ENCODE measurements at places on chromosomes 7 and 10. TPM values are rescaled to one million over a fixed set of nuclear protein-coding genes. Genes with fewer than 3 reads are reported as not detected.

- no peak for DNase-seq
Measured at GRCh38 chr7:158186864-158187693, 400.5 kb downstream of the PTPRN2 start.

DNA sequence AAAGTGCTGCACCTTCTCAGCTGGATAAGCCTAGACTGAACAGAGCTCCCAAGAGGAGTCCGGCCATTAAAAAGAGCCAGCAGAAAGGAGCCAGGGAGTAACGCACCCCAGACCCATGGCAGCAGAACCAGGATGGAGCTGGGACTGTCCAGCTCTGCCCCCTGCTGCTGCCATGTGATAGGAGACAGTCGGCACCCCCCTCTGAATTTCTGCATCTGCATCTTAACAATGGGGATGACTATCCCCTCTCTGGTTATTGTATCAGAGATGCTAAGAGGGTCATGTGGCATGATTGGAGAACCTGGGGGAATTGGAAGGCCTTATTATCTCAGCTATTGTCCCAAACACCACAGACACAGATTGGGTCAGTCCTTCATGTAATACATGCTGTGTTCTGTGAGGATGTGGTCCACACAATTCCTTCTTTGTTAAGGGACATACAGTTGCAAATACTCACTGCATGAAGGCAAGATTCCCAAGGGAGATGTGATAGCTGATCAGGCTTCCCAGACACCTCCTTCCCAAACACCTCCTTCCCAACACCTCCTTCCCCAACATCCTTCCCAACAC is 29.3 kb downstream of the PLEKHS1 start:
- DNase-seq: no peak

GRCh38 chr7:150737265-150738055 is at the start of gene GIMAP5:
Gene GIMAP5, plus strand, starts transcription at chr7:150737418. Its CDS starts 3,467 bp downstream, at chr7:150740885.
- DNase-seq: no peak

- no peak for DNase-seq
Measured at GRCh38 chr10:31720546-31720945, 208.1 kb downstream of the ARHGAP12 start.

DNA sequence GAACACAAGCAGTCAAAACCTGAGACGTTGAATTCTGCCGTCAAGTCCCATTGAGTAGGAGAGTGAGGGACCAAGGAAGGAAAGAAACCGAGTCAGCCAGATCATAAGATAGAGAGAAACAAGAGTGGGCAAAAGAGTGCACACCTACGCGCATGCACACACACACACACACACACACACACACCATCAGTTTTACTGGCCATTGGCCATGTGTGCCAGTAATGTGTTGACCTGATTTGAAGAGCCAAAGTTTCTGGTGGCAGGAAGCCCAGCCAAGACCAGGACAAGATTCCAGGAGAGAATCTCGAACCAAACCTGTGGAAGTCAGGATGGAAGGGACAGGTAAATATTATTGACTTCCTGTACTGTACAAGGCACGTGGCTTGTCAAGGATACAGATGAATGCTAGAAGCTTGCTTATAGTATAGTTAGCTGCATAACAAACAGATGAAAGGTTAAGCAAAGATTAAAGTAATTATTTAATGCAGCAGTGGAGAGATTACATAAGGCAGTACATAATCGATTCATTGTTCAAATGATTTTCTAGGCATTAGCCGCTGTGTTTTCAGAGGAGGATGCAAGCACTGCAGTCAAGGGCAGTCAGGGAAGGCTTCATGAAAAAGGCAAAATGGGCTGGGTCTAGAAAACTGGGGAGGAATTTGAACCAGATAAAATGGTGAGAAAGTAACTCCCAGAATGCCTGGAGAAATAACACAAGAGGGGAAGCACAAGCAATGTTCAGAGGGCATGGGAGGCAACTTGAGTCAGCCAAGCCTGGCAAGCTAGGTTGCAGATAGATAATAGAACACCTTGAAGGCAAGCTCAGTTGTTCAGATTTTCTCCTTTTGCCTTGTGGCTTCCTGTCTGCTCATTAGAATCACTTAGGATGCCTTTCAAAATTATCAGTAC is 2.7 kb upstream of the HYCC1 start:
- DNase-seq: no peak

DNA sequence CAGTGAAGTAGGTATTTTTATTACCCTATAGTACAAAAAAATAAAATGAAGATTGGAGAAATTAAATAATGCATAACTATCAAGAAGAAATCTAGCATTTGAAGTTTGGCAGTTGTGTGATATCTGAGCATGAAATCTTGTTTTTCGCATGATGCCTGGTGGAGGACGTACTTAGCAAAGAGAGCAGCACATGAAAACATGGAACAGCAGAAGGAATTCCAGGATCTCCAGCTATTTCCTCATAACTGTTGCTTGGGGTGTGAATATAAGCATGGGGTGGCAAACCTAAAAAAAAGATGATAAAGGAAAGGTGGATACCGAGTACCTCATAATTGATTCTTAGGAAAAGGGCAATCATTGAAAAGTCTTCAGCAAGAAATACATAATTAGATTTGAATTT is 174.3 kb upstream of the FAM3C start:
- DNase-seq: no peak

- DNase-seq: no peak
Measured at GRCh38 chr10:118472415-118473304, 122.8 kb downstream of the PRLHR start.

DNA sequence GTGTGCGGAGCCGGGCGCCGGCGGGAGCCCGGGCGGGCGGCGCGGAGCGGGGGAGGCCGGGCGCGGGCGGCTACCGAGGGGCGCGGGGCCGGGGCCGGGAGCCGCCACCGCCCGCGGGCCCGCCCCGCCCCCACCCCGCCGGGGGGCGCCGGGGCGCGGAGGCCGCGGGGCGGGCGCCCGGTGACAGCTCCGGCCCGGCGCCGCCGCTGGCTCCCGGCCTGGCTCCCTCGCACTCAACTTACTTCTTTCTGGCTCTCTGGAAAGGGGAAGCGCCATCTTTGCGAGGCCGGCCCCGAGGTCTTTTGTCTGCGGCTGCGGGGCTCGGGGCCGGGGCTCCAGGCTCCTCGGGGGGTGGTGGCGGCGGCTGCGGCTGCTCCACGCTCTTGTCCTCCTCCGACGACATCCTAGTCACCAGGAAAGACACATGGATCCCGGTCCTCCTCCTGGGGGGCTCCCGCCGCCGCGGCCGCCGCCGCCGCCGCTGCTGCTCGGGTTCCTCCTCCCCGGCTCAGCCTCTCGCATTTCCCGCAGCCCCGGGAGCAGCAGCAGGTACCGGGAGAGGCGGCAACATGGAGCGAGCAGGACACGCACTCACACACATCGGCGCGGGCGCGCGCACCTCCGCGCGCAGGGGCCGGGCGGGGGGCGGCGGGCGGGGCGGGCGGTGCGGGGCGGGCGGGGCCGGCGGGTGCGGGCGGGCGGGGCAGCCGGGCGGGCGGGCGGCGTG is at the start of gene KMT2C:
TSS of gene KMT2C (minus strand) at position 620 of the 727 bp plus-strand sequence. CDS start at position 403, 217 bp downstream.
- DNase-seq: no peak

DNA sequence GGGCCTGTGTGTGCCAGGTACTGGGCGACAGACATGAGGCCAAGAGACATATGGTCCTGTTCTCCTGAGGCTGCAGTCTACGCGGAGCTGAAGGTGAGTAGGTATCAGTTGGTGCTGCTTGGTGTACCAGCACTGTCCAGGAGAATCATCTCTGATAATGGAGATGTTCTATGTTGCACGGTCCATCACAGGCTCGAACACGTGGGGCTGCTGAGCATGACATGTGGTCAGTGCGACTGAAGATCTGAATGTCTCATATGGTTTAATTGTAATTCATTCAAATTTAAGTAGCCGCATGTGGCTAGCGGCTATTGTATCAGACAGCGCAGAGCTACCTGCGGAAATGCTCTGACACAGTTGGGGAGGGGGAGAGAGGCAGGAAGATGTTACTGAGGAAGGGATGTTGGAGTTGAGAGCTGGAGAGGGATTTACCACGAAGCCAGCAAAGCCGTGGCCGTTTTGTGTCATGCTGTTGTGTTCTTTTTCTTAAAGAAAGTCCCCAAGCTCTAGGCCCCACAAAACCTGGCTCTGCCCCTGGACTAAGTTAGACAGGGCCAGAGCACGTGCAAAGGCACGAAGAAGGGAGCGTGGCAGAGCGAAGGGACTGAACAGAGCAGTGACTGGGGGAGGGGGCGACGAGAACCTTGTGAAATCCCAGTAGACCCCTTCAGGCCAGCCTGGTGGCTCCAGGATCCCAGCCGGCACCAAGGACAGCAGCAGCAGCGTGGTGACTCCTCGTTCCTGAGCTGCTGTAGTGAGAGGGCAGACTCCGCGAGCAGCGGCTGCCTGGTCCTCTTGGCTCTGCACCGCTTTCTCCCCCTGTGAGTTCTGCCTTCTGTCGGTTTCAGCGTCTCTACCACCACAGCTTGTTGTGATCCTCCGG is 20.0 kb downstream of the SMKR1 start:
- no peak for DNase-seq

GRCh38 chr7:52088008-52088901 is 771.6 kb upstream of the COBL start:
- no peak for DNase-seq

- DNase-seq: peak; percentile 33
Measured at GRCh38 chr7:132486274-132486610, 90.0 kb downstream of the PLXNA4 start.

The CPN1 gene
- not detected for total RNA-seq

The RNF133 gene
- total RNA-seq: 0.68 TPM

The CPXM2 gene
- total RNA-seq: 275 TPM

The STK31 gene
- total RNA-seq: 0.92 TPM

The CABCOCO1 gene
- total RNA-seq: not detected

The TAS2R5 gene
- 4.4 TPM for total RNA-seq
